ENCODE measurements at places on chromosomes 2 and 18.

GRCh38 chr2:45879406-45879805 is 227.9 kb downstream of the PRKCE start:
- no peak for DNase-seq

GRCh38 chr2:227267410-227268115 is 57.5 kb upstream of the MFF start:
- no peak for DNase-seq

- no peak for DNase-seq
Measured at GRCh38 chr2:17950006-17950405, 71.5 kb downstream of the KCNS3 start.

GRCh38 chr18:50114448-50114847 is 80.5 kb downstream of the MYO5B start:
- DNase-seq = no peak

- DNase-seq = no peak
Measured at GRCh38 chr2:1773883-1774282, 29.6 kb upstream of the PXDN start.

GRCh38 chr2:18605115-18605514 is 15.7 kb upstream of the NT5C1B start:
- DNase-seq = no peak

- peak; percentile 84 for DNase-seq
Measured at GRCh38 chr2:64504774-64505720, 19.1 kb upstream of the AFTPH start.

GRCh38 chr18:3623769-3624545 is 174.0 kb downstream of the TGIF1 start:
- DNase-seq = peak; percentile 71

- no peak for DNase-seq
Measured at GRCh38 chr2:27792759-27793158, 21.2 kb downstream of the MRPL33 start.

DNA sequence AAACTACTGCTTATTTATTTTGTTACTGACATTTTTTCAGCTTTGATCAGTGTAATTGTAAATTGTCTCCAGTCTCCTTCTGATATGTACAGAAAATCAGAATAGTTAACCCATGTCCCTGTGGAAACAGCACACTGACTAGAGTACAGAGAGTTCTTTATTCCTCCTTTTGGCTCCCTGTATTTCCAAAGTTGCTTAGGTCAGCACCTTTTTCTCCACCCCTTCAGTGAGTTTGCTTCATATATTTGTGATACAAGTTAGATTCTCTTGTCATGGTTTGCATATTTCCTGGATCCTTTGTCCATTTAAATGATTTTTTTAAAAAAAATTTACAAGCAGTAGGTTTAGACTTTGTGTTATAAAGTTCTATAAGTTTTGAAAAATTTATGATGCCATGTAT is 2051.1 kb upstream of the LRRTM1 start:
- no peak for DNase-seq

GRCh38 chr2:100446696-100447095 is 23.6 kb upstream of the NMS start:
- no peak for DNase-seq
